Peyer's patch (tissue), 4 donors: ENCODE measurements at places on chromosomes 12 and 14.
A peak's percentile ranks its signal among the peaks of the same experiment; 100 is the strongest.

DNA sequence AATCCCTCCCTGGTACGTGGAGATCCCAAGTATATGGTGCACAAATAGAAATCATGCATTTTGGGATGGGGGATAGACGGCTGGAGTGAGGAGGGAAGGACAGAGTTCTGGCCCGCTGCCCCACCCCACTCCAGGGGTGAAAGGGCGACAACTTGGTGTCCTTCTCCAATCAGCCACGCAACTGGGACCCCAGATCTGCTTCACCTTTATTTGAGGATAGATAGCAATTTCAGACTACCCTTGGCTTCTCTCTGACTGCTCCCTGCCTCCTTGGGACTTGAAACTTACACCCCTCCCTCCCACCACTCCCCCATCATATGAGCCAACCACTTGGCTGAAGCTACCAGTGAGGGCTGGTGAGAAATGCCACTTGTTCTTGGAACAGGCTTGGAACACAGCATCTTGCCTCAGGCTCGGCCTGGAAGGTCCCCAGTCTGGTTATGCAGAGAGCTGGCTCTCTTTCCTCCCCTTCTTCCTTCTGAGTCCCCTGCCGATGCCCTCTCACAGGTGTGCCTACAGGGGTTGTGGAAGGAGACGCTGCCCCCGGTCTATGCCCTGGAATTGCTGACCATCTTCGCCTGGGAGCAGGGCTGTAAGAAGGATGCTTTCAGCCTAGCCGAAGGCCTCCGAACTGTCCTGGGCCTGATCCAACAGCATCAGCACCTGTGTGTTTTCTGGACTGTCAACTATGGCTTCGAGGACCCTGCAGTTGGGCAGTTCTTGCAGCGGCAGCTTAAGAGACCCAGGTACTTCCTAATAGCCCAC lies 8.1 kb downstream of the OAS3 start:
- peak; percentile 29 for DNase-seq

- DNase-seq = no peak
Observed at GRCh38 chr12:26046906-26047305, 77.9 kb downstream of the BHLHE41 start.

DNA sequence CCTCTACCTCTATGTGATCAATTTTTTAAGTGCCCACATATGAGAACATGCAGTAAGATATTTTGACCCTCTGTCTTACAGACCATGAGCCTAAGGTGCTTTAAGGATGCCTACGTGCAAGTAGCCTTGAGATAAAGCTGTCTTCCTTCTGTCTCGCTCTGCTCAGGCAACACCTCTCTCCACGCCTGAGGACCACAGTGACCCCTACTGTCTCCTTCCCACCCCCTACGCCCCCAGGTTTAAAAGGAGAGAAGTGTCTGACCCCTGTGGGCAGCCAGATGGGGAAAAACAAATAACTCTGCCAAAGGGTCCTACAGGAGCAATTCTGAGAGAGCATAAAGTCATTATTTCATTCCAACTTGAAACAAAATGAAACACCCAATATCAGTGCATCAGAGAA lies 286.4 kb upstream of the TMEM132C start:
- no peak for DNase-seq

DNA sequence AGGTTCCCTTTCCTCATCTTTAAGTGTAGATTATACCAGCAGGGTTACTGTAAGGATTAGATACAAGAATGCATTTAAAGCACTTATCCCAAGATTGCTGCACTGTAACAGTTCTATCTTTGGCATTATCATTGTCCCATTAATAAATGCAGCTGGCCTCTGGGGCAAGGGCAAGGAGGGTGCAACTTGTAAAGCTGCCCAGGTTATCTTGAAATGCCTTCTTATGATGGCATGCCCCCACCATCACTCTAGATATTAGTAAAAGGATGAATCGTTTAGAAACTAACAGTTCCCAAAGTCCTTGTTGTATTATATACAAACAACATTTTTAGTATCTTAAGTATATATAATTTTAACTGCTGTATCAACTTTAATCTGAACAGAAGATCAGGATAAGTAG lies 6.8 kb downstream of the LTA4H start:
- DNase-seq = no peak

DNA sequence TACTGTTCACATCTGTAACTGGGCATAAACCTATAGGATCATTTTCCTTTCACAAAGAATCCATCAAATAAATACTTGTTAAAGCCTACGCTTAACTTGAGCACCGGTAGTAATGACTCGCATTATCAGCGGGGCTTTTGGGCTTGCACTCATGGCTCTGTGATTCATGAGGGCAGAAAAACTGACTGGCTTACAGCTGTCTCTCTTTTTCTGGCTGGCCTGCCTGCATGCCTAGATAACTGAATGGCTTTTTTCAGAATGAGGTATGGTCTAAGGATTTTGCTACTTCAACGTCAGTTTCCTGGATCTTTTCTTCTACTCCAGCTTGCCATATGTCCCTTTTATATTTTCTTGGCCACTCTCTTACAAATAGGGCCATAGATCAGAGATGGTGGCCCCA lies 531.1 kb downstream of the NRXN3 start:
- no peak for DNase-seq

DNA sequence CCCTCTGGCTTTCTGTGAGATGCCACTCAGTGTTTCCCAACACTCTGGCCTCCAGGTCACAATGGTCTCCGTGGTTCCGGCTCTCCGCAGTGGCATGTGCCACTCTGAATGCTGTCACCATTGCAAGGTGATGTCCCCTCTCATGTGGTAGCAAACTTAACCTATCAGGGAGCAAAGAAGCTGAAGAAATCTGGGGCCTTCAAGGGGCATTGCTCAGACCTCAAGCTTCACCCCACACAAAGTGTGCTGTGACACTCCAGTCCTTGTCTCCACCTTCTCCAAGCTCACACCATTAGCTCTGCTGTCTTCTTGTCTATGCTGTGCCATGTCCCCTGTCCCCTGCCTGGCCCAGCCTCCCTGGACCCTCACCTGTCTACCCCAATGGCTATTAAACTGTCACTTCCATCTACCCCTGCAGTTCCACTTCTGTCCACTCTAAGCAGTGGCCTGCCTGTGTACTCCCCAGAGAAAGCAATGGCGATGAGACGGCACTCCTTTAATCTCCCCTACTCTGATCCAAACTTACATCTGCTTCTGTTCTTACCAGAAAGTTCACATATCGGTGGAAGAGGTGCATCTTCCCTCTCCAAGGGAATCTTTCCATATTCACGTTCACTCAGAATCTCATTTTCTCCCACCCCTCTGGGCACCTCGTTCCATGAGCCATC lies 93.7 kb downstream of the DHRS2 start:
- DNase-seq = no peak

DNA sequence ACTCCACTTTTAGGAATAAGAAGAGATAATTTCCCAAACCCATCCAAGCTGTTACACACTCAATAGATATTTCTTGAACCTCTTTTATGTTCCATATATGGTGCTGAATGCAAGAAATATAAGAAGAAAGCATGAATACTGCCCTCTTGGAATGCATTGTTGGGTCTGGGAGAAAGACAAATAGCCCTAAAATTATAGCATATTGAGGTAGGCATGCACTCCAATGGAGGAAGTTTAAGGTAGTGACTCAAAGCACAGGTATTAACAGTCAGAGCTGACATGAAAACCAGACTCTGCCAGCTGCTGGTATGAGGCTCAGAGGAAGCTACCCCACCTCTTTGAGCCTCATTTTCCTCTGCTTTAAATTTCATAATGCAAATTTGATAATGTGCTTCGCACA lies 261.3 kb upstream of the NOS1 start:
- DNase-seq = no peak
